ENCODE measurements at places on chromosomes 5 and 9. TPM values are rescaled to one million over a fixed set of nuclear protein-coding genes. Genes with fewer than 3 reads are reported as not detected.

The FER gene
- total RNA-seq: 2.6 TPM

The KIAA1191 gene
- 61.9 TPM for total RNA-seq

The FAM221B gene
- total RNA-seq: not detected

The FRMD3 gene
- total RNA-seq: 0.31 TPM

The SPATA31A5 gene
- total RNA-seq: not detected

DNA sequence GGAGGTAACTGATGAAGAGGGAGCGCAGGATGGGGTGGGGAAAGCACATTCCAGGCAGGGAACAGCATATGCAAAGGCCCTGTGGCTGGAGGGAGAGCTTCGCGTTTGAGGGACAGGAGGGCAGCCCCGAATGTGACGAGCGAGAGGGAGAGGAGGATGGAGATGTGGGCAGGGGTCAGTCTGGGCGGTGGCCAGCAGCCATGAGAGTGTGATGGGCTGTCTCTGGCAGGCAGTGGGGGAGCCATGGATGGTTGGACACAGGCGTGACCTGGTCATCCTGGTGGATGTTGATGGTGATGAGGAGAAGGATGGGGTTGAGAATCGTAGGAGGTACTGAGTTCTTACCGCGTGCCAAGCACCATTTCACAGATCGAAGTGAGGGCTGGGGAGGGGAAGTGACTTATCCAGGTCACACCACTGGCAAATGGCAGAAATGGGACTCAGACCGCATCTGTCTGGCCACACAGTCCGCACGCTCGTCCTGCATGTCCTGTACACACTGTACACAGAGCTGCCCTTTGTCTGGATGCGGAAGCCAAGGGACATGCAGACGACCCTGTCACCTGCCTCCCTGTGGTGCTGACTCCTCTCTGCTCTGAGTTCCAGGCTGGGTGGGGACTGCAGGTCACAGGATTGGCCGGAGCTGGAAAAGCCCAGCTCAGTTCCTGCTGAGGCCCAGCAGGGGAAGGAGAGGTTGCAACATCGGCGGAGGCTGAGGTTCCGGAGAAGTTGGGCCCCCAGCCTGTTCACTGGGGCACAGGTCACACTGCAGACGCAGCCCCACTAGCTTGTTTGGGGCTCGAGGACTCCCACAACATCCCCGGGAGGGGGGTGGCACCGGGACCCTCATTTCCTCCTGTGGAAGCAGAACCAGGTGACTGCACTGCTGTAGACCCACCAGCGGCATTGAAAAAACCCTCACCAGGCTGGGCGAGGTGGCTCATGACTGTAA, 165.6 kb upstream of the IER5L start:
- H3K4me3 ChIP-seq: no peak overlapping the region
- no peaks in the 10 kb centered on the region for H3K36me3 ChIP-seq
- peaks cover 5% of the 10 kb centered on the region for H3K4me1 ChIP-seq

DNA sequence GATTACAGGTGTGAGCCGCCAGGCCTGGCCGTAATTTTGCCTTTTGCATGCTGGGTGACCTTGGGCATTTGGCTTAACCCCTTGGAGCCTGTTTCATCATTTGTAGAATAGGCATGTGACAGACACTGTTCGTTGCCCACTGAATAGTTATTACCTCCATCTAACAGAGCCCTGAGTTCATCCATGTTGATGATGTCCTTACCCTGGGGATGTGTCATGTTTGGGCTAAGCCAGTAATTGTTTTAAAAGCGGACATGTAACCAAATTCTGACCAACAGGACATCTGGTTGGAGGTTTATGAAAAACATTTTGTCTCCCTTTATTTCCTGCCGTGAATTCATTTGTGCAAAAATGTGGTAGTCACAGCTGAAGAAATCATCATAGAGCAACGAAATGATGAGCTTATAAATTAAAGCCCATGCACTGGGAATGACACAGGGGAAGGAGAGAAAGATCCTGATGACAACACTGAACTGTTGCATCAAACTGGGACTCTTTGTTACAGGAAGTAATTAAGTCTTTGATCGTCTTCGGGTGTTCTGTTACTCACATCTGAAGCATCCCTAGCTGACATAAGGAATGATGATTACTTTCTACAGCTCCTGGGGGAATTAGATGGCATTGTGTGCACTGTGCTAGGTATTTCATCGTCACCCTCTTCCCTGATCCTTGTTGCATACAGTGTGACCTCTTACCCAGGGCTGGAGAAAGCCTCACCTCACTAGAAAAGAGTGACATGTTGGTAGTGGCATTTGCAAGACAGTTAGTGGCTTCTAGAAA, 117.8 kb downstream of the FGF18 start:
- no peak for DNase-seq
- no peak overlapping the region for H3K27ac ChIP-seq
- H3K4me3 ChIP-seq: no peak overlapping the region

- no peaks in the 10 kb centered on the region for H3K27me3 ChIP-seq
- no peak overlapping the region for H3K27ac ChIP-seq
- H3K36me3 ChIP-seq: no peaks in the 10 kb centered on the region
- DNase-seq: no peak
- no peak overlapping the region for H3K4me3 ChIP-seq
Measured at GRCh38 chr5:76165711-76166374, 82.7 kb downstream of the SV2C start.

DNA sequence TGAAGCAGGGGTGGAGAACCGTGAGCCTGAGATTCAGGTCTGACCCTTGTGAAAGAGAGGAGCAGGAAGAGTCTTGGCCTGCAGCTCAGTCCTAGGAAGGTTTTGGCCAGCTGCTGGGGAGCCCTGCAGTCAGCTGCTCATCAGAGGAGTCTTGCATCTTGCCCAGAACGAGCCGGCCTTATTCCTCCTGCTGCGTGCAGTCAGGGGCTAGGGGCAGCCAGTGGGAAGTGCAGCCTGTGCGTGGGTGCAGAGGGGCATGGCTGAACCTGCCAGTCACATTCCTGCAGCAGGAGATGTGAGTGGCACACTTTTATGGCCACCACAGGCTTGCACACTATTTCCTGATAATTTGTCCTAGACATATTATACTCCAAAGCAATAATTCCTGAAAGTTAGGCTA, 278.7 kb downstream of the NPR3 start:
- H3K36me3 ChIP-seq: no peaks in the 10 kb centered on the region
- H3K4me3 ChIP-seq: no peak overlapping the region
- H3K4me1 ChIP-seq: no peaks in the 10 kb centered on the region

GRCh38 chr5:28734396-28734795, 1696.0 kb upstream of the CDH9 start:
- H3K4me3 ChIP-seq: no peak overlapping the region
- no peaks in the 10 kb centered on the region for H3K27me3 ChIP-seq
- H3K36me3 ChIP-seq: no peaks in the 10 kb centered on the region

GRCh38 chr9:91315191-91315590, 46.5 kb downstream of the AUH start:
- H3K27me3 ChIP-seq: no peaks in the 10 kb centered on the region
- H3K4me1 ChIP-seq: no peaks in the 10 kb centered on the region
- no peaks in the 10 kb centered on the region for H3K36me3 ChIP-seq
- no peak overlapping the region for H3K27ac ChIP-seq

GRCh38 chr5:170791325-170791954, 7.9 kb downstream of the GABRP start:
- H3K27me3 ChIP-seq: no peaks in the 10 kb centered on the region
- no peak overlapping the region for H3K27ac ChIP-seq
- peak; percentile 55 for DNase-seq

GRCh38 chr5:116415182-116415581, 159.4 kb downstream of the SEMA6A start:
- DNase-seq: no peak
- H3K27me3 ChIP-seq: no peaks in the 10 kb centered on the region
- H3K27ac ChIP-seq: no peak overlapping the region
- H3K36me3 ChIP-seq: no peaks in the 10 kb centered on the region
- no peaks in the 10 kb centered on the region for H3K4me1 ChIP-seq

- H3K27ac ChIP-seq: no peak overlapping the region
- H3K4me3 ChIP-seq: no peak overlapping the region
- no peaks in the 10 kb centered on the region for H3K36me3 ChIP-seq
- no peak for DNase-seq
- H3K27me3 ChIP-seq: no peaks in the 10 kb centered on the region
- H3K4me1 ChIP-seq: no peaks in the 10 kb centered on the region
Measured at GRCh38 chr9:83794051-83794450, 23.5 kb downstream of the GKAP1 start.

GRCh38 chr9:91113016-91113415, 248.7 kb downstream of the AUH start:
- no peaks in the 10 kb centered on the region for H3K4me1 ChIP-seq
- H3K4me3 ChIP-seq: no peak overlapping the region
- no peak for DNase-seq
- H3K27ac ChIP-seq: no peak overlapping the region
- no peaks in the 10 kb centered on the region for H3K27me3 ChIP-seq
- no peaks in the 10 kb centered on the region for H3K36me3 ChIP-seq

DNA sequence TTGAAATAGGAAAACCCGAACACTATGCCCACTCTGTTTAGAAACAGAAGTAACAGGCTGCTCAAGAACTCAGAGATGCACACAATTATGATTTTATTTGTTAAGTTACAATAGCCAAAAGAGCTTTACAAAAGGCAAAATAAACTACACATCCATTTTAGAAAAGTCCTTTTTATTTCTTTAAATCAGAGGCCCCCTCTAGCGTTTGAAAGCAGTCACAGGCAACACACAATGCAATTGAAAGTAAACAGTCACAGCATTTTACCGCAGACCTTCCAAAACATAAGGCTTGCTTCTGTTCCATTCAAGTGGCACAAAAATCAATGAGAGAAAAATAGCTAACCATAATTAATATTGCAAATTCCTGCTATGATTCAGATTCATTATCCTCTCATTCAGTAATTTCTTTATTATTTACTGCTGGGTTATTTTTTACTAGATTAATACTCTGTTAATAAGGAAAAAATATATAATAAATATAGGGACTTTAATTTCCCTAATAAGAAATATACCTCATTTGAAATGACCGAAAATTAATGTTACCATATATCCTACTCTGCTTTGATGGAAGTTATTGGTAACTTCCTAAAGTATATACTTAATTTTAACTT, 78.3 kb downstream of the CEP120 start:
- no peak overlapping the region for H3K27ac ChIP-seq
- H3K36me3 ChIP-seq: no peaks in the 10 kb centered on the region
- no peak for DNase-seq
- H3K4me3 ChIP-seq: no peak overlapping the region

- no peaks in the 10 kb centered on the region for H3K27me3 ChIP-seq
- no peak overlapping the region for H3K4me3 ChIP-seq
- H3K27ac ChIP-seq: no peak overlapping the region
Measured at GRCh38 chr5:84028093-84028492, 307.4 kb upstream of the HAPLN1 start.

DNA sequence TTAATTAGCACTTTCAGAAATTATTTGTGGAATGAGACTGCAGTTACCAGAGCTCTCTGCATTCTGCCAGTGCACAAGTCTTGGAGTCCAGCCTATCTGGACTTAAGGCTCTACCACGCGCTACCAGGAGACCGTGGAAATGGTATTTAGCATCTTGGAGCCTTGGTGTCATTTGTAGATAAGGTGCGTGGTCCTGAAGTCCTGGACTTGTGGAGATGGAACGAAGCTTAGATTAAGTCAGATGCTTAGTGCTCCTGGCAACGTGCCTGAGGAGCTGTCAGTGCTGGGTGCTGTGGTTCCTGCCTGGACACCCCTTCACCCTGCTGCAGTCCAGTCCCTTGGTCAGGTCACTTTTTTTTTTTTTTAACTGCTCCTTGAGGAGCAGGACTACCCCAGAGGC, 59.7 kb downstream of the RCL1 start:
- no peak for DNase-seq
- H3K4me3 ChIP-seq: no peak overlapping the region
- H3K27ac ChIP-seq: peak overlapping the region; percentile 10
- H3K27me3 ChIP-seq: no peaks in the 10 kb centered on the region
- peaks cover 17% of the 10 kb centered on the region for H3K4me1 ChIP-seq

DNA sequence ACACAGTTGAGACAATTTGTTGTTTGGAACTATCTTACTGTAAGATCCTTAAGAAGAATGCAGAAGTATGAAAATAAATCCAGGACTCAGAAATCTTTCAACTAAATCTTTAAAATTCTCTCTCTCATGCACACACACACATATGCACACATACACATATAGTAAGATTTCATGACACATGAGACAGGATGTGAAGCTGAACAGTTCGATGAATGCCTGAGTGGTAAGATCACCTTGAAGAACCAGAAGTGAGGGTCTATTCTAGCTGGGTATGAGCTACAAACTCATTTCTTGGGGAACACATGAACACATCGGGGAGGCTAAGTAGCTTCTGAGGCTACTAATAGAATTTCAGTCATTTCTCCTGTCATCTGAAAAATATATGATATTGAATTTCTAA, 153.6 kb downstream of the TMC1 start:
- H3K4me3 ChIP-seq: no peak overlapping the region
- no peak overlapping the region for H3K27ac ChIP-seq
- H3K27me3 ChIP-seq: no peaks in the 10 kb centered on the region
- H3K4me1 ChIP-seq: no peaks in the 10 kb centered on the region
- DNase-seq: no peak

- H3K36me3 ChIP-seq: no peaks in the 10 kb centered on the region
- H3K4me3 ChIP-seq: no peak overlapping the region
- H3K4me1 ChIP-seq: peaks cover 11% of the 10 kb centered on the region
- H3K27me3 ChIP-seq: no peaks in the 10 kb centered on the region
- no peak for DNase-seq
Measured at GRCh38 chr5:96347502-96348292, 85.4 kb downstream of the PCSK1 start.

DNA sequence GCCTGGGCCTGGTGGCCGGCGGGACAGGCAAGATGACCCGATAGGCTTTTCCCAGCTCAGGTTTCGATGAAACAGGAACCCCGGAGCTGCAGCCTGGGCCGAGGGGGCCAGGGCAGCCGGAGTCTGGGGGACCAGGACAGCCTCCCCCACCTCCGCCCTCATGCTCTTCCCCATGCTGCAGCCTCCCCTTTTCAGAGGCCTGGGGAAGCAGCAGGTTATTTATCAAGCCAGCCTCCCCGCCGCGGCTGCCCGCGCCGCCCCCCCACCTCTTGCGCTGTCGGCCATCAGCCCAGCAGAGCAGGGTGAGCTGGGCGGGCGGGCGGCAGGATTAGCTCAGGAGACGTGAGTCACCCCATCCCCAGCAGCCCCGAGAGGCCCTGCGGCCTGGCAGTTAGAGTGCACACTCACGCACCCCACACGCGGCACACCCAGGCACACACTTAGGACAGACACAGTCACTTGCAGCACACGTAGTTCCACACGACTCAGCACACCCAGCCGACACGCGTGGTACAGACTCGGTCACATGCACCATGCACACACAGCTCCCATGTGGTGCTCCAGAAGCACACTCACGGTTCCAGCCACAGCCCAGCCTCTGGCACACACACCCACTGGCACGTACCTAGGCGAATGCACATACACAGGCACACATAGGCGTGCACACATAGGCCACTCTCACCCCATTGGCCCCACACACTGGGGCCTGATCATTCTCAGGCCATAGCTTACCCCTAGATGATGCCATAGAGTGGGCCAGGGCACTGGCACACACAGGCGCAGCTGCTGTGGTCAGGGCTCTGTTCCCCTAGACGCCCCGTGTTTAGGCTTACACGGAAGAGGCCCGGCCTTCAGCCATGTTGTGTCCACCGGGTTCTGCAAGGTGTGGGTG, 13.0 kb downstream of the CXXC5 start:
- H3K4me1 ChIP-seq: peaks cover 18% of the 10 kb centered on the region
- no peaks in the 10 kb centered on the region for H3K36me3 ChIP-seq
- H3K27ac ChIP-seq: peak overlapping the region; percentile 69
- no peak overlapping the region for H3K4me3 ChIP-seq
- DNase-seq: no peak

Measured in right lobe of liver (tissue), 6 donors.